IPS DF 6.9 (cell line): ENCODE measurements at places on chromosomes 5 and 9.

GRCh38 chr5:127024821-127025220 lies 5.5 kb downstream of the MARCHF3 start:
- H3K4me3 ChIP-seq = no peak overlapping the region
- DNase-seq = no peak
- H3K36me3 ChIP-seq = no peaks in the 10 kb centered on the region
- H3K4me1 ChIP-seq = 0 out of 2 replicates have a peak, but pooled peaks cover 2% of the 10 kb centered on the region
- H3K27ac ChIP-seq = no peak overlapping the region

DNA sequence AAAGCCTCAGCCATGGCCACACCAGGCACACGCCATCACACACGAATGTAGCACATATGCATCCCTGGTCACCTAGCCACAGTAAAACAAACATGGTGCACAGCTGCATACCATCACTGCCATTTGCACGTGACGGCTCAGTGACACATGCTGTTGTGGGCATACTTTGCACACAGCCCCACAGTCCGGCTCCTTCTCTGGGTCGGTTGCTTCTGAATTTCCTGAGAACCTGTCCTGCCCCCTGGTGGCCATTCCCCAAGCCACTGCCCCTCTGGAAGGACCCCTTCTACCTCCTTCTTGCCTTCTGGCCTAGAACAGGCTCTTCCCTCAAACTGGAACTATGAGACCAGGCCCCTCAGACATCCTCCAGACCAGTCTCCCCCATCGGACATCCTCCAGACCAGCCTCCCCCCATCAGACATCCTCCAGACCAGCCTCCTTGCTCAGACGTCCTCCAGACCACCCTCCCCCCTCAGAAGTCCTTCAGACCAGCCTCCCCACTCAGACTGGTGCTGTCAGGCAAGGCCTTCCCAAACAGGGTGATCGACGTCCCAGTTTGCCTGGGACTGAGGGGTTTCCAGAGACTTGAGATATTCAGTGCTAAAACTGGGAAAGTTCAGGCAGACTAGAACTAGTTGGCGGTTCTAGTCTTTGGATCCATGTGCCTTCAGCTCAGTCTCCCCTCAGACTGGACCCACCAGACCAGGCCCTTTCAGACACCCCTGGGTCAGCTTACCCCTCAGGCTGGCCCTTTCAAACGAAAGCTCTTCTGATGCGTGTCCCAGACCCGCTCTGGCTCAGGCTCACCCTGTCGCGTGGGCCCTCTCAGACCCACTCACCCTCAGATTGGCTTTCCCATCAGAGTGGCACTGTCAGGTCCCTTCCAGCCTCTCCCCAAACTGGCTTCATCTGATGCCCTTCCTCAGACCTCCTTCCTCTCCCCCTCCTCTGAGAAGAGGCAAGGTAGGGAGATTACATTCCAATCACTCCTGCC lies 24.3 kb upstream of the ENHO start:
- no peaks in the 10 kb centered on the region for H3K27me3 ChIP-seq
- peak; percentile 64 for DNase-seq
- H3K4me1 ChIP-seq = no peaks in the 10 kb centered on the region
- no peak overlapping the region for H3K4me3 ChIP-seq
- H3K27ac ChIP-seq = no peak overlapping the region
- H3K36me3 ChIP-seq = no peaks in the 10 kb centered on the region

- H3K4me1 ChIP-seq = no peaks in the 10 kb centered on the region
- H3K27ac ChIP-seq = no peak overlapping the region
- H3K27me3 ChIP-seq = no peaks in the 10 kb centered on the region
- H3K36me3 ChIP-seq = peaks cover 2% of the 10 kb centered on the region; the same call in 1 of the 2 replicates
- DNase-seq = no peak
- H3K4me3 ChIP-seq = no peak overlapping the region
Measured at GRCh38 chr5:57258052-57258451, 84.2 kb downstream of the GPBP1 start.

GRCh38 chr5:157598350-157598936 lies 22.9 kb upstream of the ADAM19 start:
- no peak overlapping the region for H3K4me3 ChIP-seq
- no peak overlapping the region for H3K27ac ChIP-seq
- H3K4me1 ChIP-seq = no peaks in the 10 kb centered on the region
- no peaks in the 10 kb centered on the region for H3K27me3 ChIP-seq
- DNase-seq = no peak
- no peaks in the 10 kb centered on the region for H3K36me3 ChIP-seq

GRCh38 chr5:100519075-100519474 lies 16.1 kb upstream of the FAM174A start:
- no peaks in the 10 kb centered on the region for H3K4me1 ChIP-seq
- H3K36me3 ChIP-seq = no peaks in the 10 kb centered on the region
- no peak for DNase-seq
- H3K4me3 ChIP-seq = no peak overlapping the region

DNA sequence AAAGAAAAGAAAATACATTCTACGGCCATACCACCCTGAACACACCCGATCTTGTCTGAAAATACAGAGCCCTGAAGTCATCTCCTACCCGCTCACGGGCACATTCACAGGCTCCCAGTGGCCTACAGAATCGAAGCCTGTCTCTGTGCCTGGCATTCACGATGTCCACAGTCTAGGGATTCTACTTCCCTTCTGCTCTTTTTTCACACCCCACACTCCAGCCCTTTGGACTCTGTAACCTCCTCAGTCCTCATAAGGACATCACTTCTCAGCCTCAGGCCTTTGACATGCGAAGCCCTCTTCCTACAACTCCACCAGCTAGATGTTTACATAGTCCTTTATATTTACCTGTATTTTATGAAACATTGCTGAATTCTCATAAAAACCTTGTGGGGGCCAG lies 77.8 kb downstream of the CSNK1A1 start:
- H3K27ac ChIP-seq = no peak overlapping the region
- H3K36me3 ChIP-seq = no peaks in the 10 kb centered on the region
- H3K27me3 ChIP-seq = no peaks in the 10 kb centered on the region
- no peaks in the 10 kb centered on the region; the same call in 1 of the 2 replicates for H3K4me1 ChIP-seq

DNA sequence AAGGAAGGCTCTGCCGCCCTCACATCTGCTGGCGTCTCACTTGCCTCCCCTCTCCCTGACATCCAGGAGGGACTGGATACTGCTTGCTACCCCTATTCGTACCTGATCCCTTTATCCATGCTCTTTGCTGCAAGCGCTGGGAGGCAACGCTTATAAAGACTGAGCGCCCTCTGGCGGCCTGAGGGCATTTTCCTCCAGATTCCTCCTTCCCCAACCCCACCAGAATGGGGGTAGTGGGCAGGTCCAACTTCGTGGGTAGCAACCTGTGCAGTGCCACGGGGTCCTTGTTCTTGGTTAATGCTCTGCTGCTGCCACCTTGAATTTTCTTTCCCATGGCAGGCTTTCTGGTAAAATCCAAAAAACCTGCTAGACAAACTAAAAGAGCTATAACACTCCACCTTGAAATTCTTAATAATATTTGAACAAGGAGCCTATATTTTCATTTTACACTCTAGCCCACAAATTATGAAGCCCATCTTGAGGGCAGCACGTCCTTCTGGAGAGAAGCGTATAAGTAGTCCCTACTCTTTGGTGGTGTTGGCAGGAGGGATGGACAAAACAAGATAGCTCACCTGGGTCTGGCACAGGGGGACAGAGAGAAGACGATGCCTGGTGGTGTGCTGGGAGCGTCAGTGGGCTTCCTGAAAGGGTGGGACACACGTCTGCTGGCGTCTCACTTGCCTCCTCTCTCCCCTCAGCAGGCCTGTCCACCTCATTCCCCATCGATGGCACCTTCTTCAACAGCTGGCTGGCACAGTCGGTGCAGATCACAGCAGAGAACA lies 52.5 kb downstream of the JADE2 start:
- H3K36me3 ChIP-seq = peaks cover 33% of the 10 kb centered on the region
- H3K4me1 ChIP-seq = no peaks in the 10 kb centered on the region
- peak; percentile 72 for DNase-seq
- no peaks in the 10 kb centered on the region for H3K27me3 ChIP-seq
- H3K27ac ChIP-seq = no peak overlapping the region
